Activated CD4-positive, alpha-beta memory T cell treated with anti-CD3 and anti-CD28 coated beads for 36 hours (primary cell): ENCODE measurements at places on chromosomes 3 and 15.

GRCh38 chr15:65101411-65101890 lies 13.5 kb downstream of the UBAP1L start:
- DNase-seq, result peak; percentile 69

DNA sequence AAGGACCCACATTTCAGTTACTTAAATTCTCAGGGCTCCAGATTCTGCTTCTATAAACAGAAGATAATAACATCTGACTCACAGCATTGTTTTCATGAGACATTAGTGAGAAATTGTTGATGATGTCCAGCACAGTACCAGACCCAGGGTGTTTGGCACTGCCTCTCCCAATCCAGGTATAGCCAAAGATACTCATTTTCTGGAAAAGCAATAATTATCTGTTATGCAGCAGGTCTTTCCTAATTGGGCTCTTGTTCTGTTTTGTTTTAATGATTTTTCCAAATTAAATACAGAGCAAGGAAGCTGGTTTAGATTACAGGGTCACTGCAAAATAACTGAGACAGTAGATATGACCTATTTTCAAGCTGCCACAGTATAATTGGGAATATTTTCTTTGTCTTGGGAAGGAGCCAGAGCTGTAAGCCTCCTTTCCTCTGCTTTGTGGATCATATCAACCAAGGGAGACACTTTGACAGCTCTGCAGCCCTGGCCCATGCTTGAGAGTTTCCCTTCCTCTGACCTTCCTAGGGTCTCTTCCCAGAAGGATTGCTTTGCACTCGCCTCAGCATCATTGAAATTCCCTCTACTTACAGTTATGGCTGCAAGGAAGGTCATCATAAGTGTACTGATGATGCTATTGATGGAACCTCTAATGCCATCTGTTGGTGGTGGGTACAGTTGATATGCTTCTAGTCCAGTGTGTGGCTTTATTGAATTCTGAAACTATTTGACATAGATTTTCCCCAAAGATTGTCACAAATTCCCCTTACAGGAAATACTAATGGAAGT lies 522.4 kb upstream of the ADAMTS9 start:
- DNase-seq, result no peak

DNA sequence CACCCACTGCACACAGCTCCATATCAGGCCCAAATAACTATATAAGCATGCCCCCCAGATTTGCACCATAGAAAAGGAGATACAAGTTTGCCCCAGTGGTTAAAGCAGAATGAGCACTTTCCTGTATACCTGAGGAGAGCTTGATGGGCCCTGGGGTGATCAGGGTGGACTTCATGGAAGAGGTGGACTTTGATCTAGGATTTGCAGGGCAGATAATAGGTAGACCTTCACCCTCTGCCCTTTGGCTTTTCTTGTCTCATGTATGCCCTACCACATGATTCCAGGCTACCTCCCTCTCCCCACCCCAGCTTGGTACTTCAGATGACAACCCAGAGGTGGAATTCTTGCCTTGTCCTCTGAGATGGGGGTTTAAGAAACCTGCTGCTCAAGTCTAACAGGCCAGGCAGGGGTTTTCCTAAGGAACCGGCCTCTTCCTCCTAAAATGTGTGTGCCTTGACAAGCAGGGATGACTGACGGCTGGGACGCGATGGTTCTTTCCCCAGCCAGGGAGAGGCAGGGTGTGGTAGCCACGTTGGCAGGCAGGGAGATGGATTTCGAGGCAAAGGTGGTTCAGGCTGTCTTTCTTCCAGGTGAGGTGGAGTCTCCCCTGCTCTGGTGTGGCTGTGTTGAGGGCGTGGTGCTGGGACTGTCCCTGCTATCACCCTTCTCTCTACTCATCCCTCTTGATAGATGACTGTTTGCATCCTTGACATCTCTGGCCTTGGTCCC lies 6.6 kb upstream of the RHCG start:
- no peak for DNase-seq

GRCh38 chr3:161230621-161231171 lies 9.6 kb downstream of the NMD3 start:
- DNase-seq, result no peak

GRCh38 chr3:53303957-53304356 lies 43.4 kb downstream of the DCP1A start:
- no peak for DNase-seq

DNA sequence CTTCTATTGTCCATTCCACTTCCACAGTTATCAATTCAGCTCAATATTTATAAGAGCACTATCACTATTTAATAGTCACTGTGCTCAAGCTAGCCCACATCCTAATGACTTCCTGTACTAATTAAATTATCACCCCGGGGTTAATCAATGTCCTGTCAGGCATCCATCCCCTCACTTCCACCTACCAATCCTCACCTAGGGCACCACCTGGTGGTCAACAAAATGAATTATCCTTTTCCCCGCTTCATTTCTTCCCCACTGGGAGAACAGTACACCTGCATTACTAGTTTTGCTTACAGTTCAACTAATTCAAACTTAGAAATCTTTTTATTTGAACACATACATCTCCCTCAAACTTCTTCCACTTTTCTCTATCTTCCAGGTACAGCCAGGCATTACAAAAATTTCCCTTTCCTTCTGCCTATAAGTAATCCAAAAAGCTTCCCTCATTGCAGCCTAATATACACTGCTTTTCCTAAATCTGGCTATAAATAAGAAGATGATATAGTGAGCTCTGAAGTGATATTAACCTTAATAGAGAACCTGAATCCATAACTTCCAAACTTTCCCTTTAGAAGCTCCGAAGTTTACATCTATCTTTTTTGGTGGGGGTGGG lies 68.5 kb downstream of the TMCC1 start:
- DNase-seq, result peak; percentile 44
